Dermis microvascular lymphatic vessel endothelial cell (primary cell): ENCODE measurements at places on chromosomes 3 and 15.
A peak's percentile ranks its signal among the peaks of the same experiment; 100 is the strongest.

DNA sequence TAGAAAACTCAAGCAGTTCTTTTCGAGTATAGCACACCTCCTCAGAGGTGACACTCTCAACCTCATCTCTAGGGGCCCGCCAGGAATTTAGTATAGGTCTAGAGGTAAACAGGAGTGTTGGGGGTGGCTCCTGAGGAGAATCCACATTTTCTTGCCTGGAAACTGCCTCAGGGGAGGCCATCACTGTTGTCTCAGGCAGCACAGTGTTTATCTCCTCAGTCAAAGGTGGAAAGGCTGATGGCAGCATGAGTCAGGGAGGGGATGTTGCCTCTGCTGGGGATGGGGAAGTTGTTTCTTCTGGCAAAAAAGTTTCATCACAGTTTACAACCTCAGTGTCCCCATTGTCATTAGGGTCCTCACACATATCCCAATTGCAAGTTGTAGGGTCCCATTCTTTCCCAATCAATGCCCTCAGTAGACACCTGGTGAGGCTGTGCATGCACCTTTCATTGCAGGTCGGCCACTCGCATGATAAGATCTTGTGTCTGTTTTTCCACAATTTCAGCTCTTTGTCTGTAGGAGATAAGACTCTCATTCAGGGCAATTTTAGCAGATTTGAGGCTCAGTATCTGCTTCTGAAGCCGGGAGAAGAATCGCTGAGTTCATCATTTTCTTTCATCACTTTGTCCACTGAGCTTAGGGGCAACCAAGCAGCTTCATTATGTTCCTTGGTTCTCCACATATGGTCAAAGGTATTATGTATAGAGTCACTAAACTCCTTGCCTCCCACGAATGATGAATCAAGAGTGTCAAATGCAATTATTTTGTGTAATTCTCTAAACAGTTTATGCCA is 25.8 kb downstream of the NAALADL2 start:
- no peak for DNase-seq

DNA sequence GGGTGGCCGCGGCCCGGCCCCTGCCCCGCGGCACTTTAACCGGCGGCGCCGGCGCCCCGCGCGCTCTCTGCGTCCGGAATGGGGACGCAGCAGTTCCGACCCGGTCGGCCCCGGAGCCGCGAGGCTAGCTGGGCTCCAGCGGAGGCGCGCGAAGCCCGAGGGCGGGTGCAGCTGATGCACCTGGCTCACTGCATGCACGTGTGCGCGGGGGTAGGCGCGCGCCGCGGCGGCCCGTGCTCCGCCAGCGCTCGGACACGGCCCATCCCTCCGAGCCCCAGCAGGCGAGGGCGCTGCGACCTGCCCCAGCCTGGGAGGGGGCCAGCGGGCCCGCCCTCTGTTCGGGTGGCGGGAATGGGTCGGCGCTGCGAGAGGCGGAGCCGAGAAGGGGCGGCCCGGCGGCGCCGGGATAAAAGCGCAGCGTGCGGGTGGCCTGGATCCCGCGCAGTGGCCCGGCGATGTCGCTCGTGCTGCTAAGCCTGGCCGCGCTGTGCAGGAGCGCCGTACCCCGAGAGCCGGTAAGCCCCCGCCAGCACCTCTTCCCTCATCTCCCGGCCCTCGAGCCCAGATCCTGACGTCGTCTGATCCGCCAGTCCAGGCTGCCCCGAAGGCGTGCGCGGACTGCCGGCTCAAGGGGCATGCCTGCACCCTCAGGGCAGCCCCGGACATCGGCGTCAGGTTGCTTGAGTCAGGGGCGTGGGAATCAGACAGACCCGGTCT is at the start of the genes CHDH and IL17RB:
CHDH (minus strand) TSS at position 286 of the 717 bp plus-strand sequence. CDS start 22,411 bp downstream, outside the sequence.
IL17RB (plus strand) TSS at position 435 of the 717 bp plus-strand sequence; CDS start at position 456, 21 bp downstream.
- DNase-seq: peak; percentile 22

- DNase-seq: peak; percentile 68
These were observed at the start of gene RARRES1 for GRCh38 chr3:158731938-158732855. RARRES1 (minus strand) TSS chr3:158732457; CDS start chr3:158732415, 42 bp downstream.

- no peak for DNase-seq
These were observed 1.0 kb downstream of the LIMD1 start for GRCh38 chr3:45595364-45596195.

GRCh38 chr3:58570851-58571250 is 6.3 kb downstream of the FAM107A start:
- DNase-seq: no peak

DNA sequence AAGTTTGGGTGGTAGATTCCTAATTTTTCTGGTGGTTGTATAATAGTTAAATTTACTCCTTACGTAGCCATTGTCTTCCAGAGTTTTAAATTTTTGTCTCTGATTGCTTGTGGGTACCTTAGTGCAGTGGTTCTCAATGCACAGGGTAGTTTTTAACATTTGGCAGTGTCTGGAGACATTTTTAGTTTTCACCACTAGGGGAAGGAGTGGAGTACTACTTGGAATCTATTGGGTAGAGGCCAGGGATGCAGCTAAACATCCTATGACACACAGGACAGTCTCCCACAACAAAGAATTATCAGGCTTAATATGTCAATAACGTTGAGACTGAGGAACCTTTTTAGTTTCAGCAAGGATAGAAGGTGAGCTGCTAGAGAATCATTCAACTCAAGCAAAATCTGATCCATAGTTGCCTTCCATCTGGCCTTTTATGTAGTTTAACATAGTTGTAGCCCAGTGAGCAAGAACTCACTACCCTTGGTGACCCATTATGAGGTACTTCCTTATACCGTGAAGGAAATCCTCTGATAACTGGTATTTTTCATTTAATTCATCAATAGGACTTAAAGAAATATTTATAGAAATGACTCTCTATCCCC is 8.6 kb upstream of the STX19 start:
- peak; percentile 29 for DNase-seq

DNA sequence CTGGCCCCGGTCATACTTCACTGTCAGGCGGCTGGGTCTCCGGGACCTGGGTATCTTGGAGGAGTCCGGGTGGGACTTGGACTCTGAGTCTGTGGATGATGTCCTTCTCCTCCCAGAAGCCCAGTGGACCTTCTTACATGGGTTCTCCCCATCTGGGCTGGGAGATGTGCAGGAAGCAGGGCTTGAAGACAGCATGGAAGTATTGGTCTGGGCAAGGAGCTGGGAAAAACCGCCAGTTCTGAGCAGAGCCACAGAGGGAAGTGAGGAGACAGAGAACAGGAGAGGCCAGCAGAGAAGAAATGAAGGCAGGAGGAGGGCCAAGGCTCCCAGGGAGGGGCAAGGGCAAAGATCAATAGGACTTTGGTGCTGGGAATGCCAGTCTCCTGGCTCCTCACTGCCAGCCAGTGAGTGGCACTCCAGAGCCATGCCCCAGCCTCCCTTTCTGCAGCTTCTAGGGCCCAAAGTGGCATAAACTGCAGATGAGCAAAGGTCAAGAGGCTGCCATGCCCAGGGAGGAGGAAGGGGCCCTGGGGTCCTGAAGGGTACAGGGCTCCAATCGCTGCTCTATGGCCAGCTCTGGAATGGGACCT is at the start of gene PPP1R14D:
PPP1R14D (minus strand) TSS at position 262 of the 590 bp plus-strand sequence; CDS start at position 195, 67 bp downstream.
- no peak for DNase-seq

- DNase-seq: no peak
These were observed 28.9 kb downstream of the POPDC2 start for GRCh38 chr3:119631516-119631915.

GRCh38 chr3:171465763-171466162 is 5.6 kb upstream of the TNIK start:
- DNase-seq: no peak

GRCh38 chr3:43181202-43181821 is 75.4 kb upstream of the POMGNT2 start:
- DNase-seq: no peak

GRCh38 chr3:128270559-128271492 is 117.5 kb downstream of the EEFSEC start:
- no peak for DNase-seq

DNA sequence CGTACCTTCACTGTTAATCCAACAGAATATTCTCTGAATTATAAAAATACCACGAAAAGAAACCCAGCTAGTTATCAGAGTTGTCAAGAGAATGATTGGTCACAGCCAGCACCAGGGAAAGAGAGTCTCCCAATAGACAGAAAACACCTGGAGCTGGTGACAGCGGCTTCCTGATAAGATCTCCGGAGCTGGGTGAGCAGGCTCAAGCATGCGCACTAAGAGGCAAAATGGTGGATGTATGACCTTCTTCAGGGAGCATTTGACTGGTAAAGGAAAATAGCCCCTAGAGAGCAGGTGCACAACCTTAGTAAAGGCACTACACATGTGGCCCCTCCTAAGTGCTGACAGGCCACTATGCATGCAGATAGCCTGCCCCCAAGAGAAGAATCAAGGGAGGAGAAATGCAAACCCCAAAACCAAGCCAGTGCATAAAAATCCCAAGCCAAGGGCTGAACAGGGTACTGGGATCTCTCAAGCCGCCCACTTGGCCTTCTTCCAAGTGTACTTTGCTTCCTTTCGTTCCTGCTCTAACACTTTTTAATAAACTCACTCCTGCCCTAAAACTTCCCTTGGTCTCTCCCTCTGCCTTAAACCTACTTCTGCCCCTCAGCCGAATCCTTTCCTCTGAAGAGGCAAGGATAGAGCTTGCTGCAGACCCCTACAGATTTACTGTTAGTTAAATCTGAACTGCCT is 93.2 kb downstream of the UACA start:
- DNase-seq: no peak

GRCh38 chr3:52339612-52340011 is 23.5 kb downstream of the DNAH1 start:
- DNase-seq: peak; percentile 83

- peak; percentile 11 for DNase-seq
These were observed 121.7 kb upstream of the SPRED1 start for GRCh38 chr15:38130740-38131498.

- DNase-seq: no peak
These were observed 14.5 kb downstream of the SPTBN5 start for GRCh38 chr15:41879321-41879845.

DNA sequence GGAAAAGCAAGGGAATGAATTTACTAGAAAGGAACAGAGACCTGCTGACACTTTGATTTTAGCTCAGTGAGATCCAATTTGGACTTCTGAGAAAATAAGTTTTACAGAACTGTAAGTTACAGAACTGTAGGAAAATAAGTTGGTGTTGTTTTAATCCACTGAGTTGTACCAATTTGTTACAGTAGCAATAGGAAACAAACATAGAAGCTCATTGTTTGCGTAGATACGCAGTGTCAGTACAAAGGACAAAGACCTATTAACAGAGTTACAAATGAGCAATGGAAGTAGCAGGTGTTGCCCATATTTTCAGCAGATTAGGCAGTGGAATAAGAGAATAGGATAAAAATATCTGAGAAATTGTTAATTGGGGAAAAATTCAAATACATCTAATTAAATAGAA is 385.8 kb upstream of the CNTN6 start:
- DNase-seq: no peak

DNA sequence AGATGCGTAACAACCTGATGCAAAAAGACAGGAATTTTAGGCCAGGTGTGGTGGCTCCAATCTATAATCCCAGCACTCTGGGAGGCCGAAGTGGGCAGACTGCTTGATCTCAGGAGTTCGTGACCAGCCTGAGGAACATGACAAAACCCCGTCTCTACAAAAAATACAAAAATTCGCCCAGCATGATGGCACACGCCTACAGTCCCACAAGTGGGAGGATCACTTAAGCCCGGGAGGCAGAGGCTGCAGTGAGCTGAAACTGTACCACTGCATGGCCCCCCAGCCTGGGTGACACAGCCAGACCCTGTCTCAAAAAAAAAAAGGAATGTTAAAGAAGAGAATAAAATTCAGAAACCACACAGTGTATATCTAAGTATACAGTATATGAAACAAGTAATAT is 40.7 kb downstream of the PTPN9 start:
- DNase-seq: no peak

DNA sequence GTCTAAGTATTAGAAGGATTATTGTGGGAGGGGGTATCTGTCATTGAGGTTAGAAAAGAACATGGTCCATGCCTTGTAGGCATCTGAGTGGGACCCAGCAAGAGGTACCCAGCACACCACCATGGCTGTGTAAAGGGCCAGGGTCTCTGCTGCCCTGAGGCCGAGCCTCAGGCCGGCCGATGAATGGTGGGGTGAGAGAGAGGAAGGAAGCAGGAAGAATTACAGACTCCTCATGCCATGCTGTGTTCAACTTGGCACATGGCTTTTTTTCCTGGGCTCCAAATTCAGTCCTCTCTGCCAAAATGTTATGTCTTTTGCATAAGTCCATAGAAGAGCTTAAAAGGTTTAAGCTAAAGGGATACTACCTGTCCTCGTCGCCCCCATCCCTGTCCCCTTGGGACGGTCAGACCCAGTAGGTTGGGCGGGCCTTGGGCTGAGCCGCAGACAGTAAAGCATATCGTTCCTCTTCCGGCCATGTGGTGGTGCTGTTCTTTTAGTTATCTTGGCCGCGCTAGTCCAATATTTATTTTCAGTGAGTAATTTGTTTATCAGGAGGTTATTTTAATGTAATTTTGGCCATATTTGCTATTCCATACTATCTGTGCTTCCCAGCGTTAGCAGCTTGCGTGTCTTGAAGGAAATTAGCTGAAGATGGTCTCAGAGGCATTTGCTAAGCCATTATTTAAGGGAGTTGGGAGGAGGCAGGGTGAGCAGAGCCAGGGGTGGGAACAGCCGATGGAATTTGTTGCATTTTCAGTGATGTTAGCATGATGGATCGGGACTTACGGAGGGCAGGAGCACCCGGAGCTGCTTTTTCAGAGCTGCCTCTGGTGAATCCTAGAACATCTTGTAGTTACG is 152.4 kb downstream of the AGBL1 start:
- DNase-seq: no peak

GRCh38 chr3:189171707-189172106 is at the start of gene TPRG1:
TPRG1 (plus strand) TSS chr3:189171971; CDS start chr3:189207385, 35,414 bp downstream.
- DNase-seq: no peak

DNA sequence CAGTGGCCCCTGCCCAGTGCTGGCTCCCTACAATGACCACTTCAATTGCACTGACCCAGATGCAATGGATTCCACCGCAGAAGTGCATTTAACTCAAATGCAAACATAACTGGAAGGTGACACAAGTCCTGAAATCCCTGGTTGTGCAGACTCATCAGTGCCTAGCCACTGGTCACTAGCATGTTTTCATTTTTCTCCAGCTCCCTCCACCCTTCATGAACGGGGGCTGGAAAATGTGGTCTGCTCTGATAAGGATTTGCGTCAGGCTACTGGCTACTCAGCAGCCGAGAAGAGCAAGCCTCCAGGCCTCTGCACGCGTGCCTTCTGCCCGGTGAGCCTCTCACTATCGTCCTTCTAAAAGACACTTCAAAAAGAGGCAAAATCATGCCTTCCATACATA is 27.4 kb upstream of the FURIN start:
- DNase-seq: no peak

DNA sequence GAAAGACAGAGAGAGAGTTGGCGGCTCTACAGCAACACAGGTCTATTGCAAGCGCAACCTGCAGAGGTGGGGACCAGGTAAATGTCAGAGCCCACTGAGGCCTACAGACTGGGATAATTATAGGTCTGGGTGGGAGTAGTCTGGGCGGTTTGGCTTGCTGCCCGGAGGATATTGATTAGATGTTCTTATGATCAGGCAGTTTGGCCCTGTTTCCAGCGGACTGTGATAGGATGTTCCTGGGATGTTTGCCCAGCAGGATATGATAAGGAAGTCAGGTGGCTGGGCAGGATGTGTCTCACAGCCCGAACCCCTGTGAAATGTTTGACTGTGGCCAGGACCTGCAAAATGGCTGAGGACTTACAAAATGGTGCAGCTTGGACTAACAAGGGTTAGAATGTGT is 364.9 kb downstream of the NAALADL2 start:
- DNase-seq: peak; percentile 67
